ENCODE measurements at places on chromosomes 3 and 15.

DNA sequence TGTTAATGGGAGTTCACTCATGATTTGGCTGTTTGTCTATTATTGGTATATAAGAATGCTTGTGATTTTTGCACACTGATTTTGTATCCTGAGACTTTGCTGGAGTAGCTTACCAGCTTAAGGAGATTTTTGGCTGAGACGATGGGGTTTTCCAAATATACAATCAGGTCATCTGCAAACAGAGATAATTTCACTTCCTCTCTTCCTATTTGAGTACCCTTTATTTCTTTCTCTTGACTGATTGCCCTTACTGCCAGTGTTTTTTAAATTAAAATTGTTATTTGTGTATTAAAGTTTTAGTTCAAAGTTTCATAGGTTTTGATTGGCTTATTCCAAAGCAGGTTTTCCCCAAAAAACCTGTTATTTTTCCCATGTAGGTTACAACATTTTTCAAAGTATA is 390.5 kb upstream of the RBMS3 start:
- DNase-seq, result no peak

DNA sequence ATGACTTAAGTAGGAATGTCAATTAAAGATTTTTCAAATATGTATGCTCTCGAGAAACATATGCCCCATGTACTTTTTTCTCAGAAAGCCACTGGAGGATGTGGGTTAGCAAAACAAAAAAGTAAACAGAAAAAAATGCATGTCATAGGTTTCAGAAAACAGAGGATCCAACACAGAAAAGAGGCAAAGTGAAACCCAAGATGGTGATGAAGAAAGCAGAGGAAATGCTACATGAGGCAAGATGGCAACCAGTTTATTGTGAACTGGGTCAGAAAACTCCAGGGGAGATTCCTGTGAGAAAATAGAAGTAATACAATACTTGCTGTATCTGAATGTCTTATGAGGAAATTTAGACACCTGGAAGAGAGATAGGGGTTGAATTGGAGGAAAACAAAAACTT is 30.8 kb upstream of the EOMES start:
- no peak for DNase-seq

GRCh38 chr3:120637851-120638559 is 41.9 kb downstream of the NDUFB4 start:
- no peak for DNase-seq

DNA sequence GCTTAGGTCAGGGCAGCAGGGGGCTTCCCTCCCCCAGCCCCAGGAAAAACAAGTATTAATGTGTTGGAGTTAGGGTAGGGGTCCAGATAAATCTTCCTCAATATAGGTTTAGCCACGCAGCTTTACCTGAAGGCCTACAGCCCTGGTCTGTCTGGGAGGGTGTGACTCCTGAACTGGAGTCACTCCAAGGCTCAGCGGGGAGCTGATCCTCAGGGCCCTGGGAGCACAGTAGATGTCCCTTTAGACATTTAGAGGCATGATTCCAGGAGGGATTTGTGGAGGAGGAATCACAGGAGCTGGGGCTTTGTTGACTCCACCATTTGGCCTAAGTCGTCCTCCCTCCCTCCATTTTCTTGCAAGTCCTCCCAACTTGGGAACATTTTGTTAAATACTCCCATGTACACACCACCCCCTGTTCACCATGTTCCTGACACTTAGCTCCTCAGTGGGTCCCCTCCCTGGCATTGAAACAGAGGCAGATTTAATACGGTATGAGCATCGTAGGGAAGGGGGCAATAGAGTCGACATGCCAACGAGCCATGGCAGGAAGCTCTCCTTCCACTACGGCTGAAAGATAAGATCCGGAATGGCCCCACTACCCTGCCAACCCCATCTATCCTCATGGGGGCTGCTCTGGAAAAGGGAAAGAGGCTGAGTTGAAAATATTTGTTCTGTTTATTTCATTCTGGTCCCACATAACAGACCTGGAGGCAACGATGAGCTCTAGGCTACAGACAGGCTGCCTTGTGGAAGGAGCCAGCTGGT is 69.0 kb upstream of the LARS2 start:
- no peak for DNase-seq

GRCh38 chr3:124814620-124815421 is 72.3 kb downstream of the ITGB5 start:
- DNase-seq, result no peak
